Metanephros (tissue), 2 donors: ENCODE measurements at places on chromosomes 7 and 10. TPM values are rescaled to one million over a fixed set of nuclear protein-coding genes. Genes with fewer than 3 reads are reported as not detected.

Gene GPRIN2
- total RNA-seq = 8.2 TPM

Gene COL13A1
- total RNA-seq = 13.0 TPM

Gene PNLIPRP3
- total RNA-seq = not detected

Gene AGFG2
- 13.9 TPM for total RNA-seq

Gene NPFFR1
- total RNA-seq = 0.06 TPM

Gene EBF3
- total RNA-seq = 12.2 TPM

Gene HERC4
- total RNA-seq = 67.0 TPM

Gene SPAG6
- 1.2 TPM for total RNA-seq

Gene PAX2
- total RNA-seq = 122 TPM

Gene KAZALD1
- total RNA-seq = 12.7 TPM
